ENCODE measurements at places on chromosomes 4 and X. TPM values are rescaled to one million over a fixed set of nuclear protein-coding genes. Genes with fewer than 3 reads are reported as not detected.
A peak's percentile ranks its signal among the peaks of the same experiment; 100 is the strongest.

DNA sequence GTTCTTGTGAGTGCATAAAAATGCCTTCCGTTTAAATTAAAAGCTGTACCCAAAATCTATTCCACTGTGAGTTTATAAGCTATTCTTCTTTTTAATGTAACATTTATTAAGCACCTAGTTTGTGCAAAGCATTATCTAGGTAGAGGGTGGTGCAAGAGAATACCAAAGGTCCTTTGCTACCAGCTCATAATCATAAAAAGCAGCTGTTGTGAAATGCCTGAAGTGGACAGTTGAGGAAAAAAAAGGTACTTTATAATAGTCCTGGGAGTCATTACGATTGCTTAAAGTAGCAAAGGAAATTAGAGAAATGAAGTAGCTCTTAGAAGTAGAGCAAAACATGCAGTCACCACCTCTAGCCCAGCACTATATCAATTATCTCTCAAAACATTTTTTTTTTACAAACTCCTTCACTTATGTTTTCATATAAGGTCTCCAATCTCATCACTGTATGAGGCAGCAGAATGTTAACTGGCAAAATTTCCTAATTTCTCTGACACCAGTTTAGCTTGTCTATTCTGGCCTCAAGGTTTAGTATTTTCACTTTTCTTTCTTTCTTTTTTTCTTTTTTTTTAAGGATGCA, 2.1 kb downstream of the MBNL3 start:
- H3K4me1 ChIP-seq, result peaks cover 5% of the 10 kb centered on the region
- no peak for DNase-seq
- no peak overlapping the region for H3K27ac ChIP-seq
- no peaks in the 10 kb centered on the region for H3K36me3 ChIP-seq

DNA sequence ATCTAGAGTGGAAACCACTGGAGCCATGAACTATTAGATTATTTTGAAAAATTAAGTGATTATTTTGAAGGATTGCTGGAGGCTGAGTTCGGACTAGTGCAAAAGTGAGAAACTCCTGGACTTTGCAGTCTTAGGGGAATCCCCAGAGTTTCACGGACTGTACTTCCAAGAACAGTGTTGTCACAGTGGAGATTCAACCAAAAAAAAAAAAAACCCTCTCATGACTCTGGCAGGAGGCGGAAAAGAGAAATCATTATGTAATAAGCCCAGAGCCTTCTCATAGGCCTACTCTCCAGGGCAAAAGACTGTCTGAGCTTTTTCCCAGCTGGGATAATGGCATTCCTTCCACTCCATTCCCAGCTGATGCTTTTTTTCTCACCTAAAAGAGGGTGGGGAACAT, 16.8 kb upstream of the C4orf51 start:
- no peaks in the 10 kb centered on the region for H3K36me3 ChIP-seq
- H3K4me1 ChIP-seq, result no peaks in the 10 kb centered on the region
- H3K4me3 ChIP-seq, result no peak overlapping the region
- no peak for DNase-seq

- no peaks in the 10 kb centered on the region for H3K4me1 ChIP-seq
- no peak overlapping the region for H3K4me3 ChIP-seq
- no peak for DNase-seq
- H3K27me3 ChIP-seq, result no peaks in the 10 kb centered on the region
Observed at GRCh38 chrX:112613039-112613438, 66.7 kb downstream of the LHFPL1 start.

- H3K27ac ChIP-seq, result no peak overlapping the region
- no peaks in the 10 kb centered on the region for H3K36me3 ChIP-seq
- H3K4me3 ChIP-seq, result no peak overlapping the region
Observed at GRCh38 chr4:184819786-184820185, 6.0 kb downstream of the ACSL1 start.

- no peak overlapping the region for H3K27ac ChIP-seq
- no peaks in the 10 kb centered on the region for H3K27me3 ChIP-seq
- no peaks in the 10 kb centered on the region for H3K36me3 ChIP-seq
Observed at GRCh38 chr4:41213625-41214135, 662 bp downstream of the APBB2 start.

DNA sequence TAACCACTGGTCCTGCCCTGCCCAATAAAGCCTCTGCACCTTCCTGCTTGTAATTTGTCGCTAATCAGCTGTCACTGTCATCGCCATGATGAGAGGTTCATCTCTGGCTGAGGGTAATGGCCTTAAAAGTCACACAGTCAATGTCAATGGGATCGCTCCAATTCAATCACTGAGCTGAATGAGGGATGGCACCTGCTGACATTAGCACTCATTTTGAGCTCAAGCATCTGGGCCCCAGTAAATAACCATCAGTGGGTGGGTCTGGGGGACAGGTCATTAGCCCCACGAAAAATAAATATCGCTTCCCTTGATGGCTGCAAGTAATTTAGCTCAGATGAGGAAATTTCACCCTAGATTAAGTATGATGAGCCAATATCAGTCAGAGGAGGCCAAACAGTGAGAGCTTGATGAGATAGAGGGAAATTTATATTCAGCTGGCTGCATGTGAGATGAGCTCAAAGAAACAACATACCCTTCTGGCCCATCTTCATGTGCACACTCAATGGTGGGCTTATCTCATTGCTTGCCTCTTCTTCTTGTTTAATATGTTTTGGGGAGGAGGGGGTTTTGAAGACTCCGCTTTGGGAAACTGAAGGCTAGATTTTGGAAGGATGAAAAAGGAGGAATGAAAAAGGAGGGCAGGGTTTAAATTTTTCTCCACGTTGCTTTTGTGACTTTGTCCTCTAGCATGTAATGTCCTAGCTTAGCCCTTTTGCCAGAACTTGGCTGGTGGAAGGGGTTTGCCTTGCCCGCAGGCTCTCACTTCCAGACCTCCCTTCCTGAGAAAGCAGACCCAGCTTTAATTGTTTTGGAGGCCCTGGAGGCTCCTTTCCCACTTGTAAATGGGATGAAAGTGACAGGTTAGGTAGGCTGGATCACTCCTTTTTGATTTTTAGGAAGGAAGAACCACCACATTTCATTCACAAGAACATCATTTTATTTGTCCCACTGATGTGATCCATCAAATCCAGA, 84.8 kb upstream of the PAQR3 start:
- no peaks in the 10 kb centered on the region for H3K36me3 ChIP-seq
- H3K27me3 ChIP-seq, result no peaks in the 10 kb centered on the region
- no peak overlapping the region for H3K4me3 ChIP-seq
- DNase-seq, result no peak
- H3K4me1 ChIP-seq, result no peaks in the 10 kb centered on the region
- no peak overlapping the region for H3K27ac ChIP-seq

DNA sequence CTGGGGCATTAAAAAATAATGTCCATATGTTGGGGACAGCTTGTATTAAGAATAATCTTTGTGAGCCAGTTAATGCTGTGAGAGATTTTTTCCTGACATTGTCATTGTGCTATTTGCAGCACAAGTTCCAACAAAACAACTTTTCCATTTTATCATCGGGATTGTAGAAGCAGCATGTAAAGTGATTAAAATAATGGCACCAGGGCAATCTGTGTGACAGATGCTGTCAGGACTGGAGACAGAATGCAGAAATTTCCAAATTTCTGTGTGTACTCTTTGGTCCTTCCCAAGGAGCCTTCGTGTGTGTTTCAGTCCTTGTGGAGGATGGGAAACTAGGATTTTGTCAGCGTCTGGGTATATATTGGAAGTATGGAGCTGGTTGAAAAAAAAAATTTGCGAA, 101.5 kb upstream of the LIMCH1 start:
- no peak overlapping the region for H3K27ac ChIP-seq
- DNase-seq, result no peak
- H3K4me1 ChIP-seq, result peaks cover 20% of the 10 kb centered on the region

DNA sequence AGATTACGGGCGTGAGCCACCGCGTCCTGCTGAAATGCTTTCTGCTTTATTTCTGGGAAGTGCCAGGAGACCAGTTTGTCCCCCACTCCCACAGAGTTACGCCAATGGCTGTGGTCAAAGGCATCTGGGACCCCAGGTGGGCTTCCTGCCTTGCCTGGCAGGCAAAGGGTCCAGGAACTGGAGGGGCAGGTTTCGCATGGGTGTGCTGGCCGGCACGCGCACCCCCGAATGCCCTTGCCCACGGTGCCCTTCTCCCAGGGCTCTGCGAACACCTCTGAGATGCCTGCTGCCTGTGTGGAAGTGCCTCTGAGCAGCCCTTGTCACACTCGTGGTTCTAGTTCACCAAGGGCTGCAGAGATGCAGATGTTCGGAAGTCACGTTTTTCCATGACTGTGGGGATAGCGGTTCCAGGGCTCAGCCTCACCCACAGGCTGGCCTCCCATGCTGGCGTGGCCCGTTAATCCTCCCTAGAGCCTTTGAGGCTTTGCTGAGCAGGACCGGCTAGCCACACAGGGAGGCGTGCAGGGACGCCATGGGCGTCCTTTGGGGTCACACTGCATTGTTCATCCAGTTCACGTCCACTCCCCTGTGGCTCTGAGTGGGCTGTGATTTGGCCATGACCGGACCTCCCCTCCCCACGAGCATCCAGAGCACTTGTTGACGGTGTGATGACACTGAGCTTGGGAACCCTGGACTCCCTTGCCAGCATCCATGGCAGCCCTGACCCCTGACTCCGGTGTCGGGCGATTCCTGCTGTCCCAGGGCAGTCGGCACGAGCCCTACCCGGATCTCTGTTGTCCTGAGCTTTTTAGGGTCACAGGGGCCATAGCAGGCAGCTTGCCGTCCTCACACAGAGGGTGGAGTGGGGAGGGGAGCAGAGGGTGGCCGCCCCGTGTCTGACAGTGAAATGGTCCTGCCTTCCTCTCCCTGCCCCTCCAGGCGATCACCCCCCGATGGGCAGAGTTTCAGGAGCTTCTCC, 12.7 kb upstream of the ADD1 start:
- no peaks in the 10 kb centered on the region for H3K27me3 ChIP-seq
- H3K27ac ChIP-seq, result no peak overlapping the region
- H3K4me1 ChIP-seq, result no peaks in the 10 kb centered on the region
- H3K4me3 ChIP-seq, result no peak overlapping the region
- DNase-seq, result no peak

DNA sequence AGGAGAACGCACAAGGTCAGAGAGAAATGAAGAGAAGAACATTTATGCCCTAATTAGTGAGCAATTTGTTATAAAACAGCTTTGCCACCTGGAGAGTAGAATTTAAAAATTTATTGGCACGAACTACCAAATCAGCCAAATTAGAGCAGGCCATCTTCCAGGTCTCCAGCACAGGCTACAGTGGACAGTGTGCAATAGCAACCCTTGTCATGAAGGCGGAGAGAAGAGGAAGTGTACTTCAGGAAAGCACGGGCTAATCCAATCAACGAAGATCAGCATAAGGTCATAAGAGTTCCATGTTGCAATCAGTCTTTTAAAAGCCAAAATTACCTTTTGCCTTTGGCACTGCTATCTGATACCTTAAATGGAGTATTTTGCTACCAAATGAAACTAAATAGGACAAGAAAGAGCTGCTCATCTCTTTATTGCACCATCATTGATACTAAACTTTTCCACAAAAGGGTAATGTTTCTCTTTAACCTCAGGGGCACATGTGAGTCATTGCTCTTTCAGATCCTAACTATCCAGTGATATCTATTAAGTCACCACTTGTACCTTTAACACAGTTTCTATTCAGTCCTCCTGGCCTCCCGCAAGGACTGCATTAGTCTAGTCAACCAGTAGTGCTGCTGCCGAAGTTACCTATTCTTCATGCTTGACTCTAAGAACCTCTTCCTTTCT, 19.9 kb downstream of the ANK2 start:
- no peak overlapping the region for H3K4me3 ChIP-seq
- peak; percentile 43 for DNase-seq
- no peaks in the 10 kb centered on the region for H3K27me3 ChIP-seq
- no peaks in the 10 kb centered on the region for H3K36me3 ChIP-seq

- no peaks in the 10 kb centered on the region for H3K27me3 ChIP-seq
- no peaks in the 10 kb centered on the region for H3K4me1 ChIP-seq
- H3K4me3 ChIP-seq, result no peak overlapping the region
- DNase-seq, result no peak
Observed at GRCh38 chr4:33453916-33454315, 2733.7 kb downstream of the PCDH7 start.

- DNase-seq, result no peak
- no peak overlapping the region for H3K27ac ChIP-seq
- no peaks in the 10 kb centered on the region for H3K4me1 ChIP-seq
- H3K36me3 ChIP-seq, result no peaks in the 10 kb centered on the region
- no peaks in the 10 kb centered on the region for H3K27me3 ChIP-seq
- H3K4me3 ChIP-seq, result no peak overlapping the region
Observed at GRCh38 chrX:24375600-24376131, 15.2 kb downstream of the SUPT20HL1 start.

- H3K27me3 ChIP-seq, result no peaks in the 10 kb centered on the region
- H3K27ac ChIP-seq, result no peak overlapping the region
- DNase-seq, result no peak
- no peak overlapping the region for H3K4me3 ChIP-seq
Observed at GRCh38 chrX:79154596-79155359, 10.3 kb downstream of the GPR174 start.

- no peak overlapping the region for H3K27ac ChIP-seq
- H3K36me3 ChIP-seq, result no peaks in the 10 kb centered on the region
- no peaks in the 10 kb centered on the region for H3K27me3 ChIP-seq
- peak; percentile 65 for DNase-seq
Observed at GRCh38 chrX:39859991-39860861, 237.5 kb downstream of the BCOR start.

DNA sequence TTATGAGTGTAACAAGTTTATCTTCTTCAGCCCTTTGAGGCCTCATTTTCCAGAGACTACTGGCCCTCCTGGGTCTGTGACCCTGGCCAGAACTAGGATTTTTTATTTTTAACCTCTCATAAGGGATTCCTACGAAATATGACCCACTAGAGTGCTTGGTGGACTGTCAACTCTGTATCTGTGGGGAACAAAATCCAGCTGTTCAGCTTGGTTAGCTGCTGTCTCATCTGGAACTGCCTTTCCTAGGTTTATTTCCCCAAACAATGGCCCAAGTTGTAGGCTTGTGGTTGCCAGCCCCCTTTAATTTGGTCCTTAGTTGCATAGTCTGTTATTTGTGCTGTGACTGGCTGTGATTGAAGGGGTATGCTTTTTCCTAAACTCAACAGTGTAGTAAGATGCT, 56.2 kb downstream of the NHS start:
- DNase-seq, result no peak
- H3K27ac ChIP-seq, result no peak overlapping the region
- H3K4me1 ChIP-seq, result peaks cover 4% of the 10 kb centered on the region
- no peaks in the 10 kb centered on the region for H3K27me3 ChIP-seq
- no peaks in the 10 kb centered on the region for H3K36me3 ChIP-seq

DNA sequence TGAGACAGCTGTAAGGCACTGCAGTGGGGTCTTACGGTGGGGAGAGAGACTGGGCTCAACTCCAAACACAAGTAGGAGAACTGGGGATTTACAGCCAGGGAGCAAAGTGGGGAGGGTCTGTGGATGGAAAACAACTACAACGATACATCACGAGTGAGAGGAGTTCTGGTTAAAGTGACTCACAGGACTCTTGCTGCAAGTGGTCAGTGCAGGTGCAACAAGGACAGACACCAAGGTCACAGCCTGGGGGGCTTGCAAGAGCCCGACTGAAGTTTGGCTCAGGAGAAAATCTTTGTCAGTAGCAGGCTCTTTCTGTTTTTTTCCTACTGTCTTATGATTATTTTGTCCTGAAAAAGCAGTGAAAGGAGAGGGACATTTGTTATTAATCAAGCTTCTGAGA, 10.1 kb upstream of the FAT1 start:
- no peak overlapping the region for H3K27ac ChIP-seq
- peaks cover 11% of the 10 kb centered on the region for H3K4me1 ChIP-seq
- H3K27me3 ChIP-seq, result no peaks in the 10 kb centered on the region
- DNase-seq, result no peak
- H3K36me3 ChIP-seq, result no peaks in the 10 kb centered on the region

- H3K4me3 ChIP-seq, result no peak overlapping the region
- H3K36me3 ChIP-seq, result no peaks in the 10 kb centered on the region
- H3K27ac ChIP-seq, result no peak overlapping the region
- H3K4me1 ChIP-seq, result peaks cover 24% of the 10 kb centered on the region
Observed at GRCh38 chr4:24927049-24927448, 14.2 kb upstream of the CCDC149 start.

The MAP9 gene
- 1.8 TPM for total RNA-seq

The SPATA18 gene
- 14.3 TPM for total RNA-seq

The SOWAHB gene
- not detected for total RNA-seq

The TCEANC gene
- 2.2 TPM for total RNA-seq

The GPR143 gene
- not detected for total RNA-seq

The ENPEP gene
- 0.11 TPM for total RNA-seq
